Transverse colon (tissue), 4 donors: ENCODE measurements at places on chromosomes 5 and 9. TPM values are rescaled to one million over a fixed set of nuclear protein-coding genes. Genes with fewer than 3 reads are reported as not detected.

C5orf52 gene
- not detected for total RNA-seq

FAM153A gene
- total RNA-seq = not detected

PTGES gene
- 0.80 TPM for total RNA-seq

- no peak for DNase-seq
Measured at GRCh38 chr5:5739490-5739945, 317.0 kb downstream of the ICE1 start.

CCL28 gene
- total RNA-seq = 61.7 TPM

GRCh38 chr5:102595332-102595731 lies 96.5 kb upstream of the SLCO6A1 start:
- no peak for DNase-seq

GRCh38 chr9:69771775-69772418 lies 12.1 kb upstream of the PTAR1 start:
- DNase-seq = no peak

GRCh38 chr5:3199962-3200755 lies 395.5 kb upstream of the IRX1 start:
- no peak for DNase-seq

DNA sequence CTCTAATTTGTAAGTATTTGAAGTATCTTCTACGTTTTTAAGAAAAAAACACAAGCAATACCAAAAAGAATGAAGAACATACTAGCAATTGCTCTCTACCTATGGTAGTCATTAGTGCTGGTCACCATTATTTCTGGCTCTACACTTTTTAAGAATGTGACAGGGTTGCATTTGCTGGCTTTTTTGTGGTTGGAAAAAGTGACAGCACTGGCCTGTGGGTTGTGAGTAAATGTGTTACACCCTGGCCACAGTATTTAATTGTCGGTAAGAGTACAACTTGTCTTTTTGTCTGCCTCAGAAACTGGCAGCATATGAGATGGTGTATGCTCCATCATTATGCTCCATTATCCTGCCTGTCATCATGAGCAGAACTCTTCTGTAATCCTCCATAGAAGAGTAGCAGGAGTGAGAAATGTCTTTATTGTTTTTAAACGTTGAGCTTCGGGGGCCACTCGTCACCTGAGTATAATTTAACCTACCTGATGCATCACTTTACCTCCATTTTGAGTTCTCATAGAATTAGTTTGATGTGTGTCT lies 449.8 kb downstream of the ISL1 start:
- DNase-seq = no peak

CEP72 gene
- 4.3 TPM for total RNA-seq

NEUROG1 gene
- total RNA-seq = not detected

PDCD1LG2 gene
- total RNA-seq = not detected
